SJSA1 (cell line): ENCODE measurements at places on chromosomes 1 and 21. TPM values are rescaled to one million over a fixed set of nuclear protein-coding genes. Genes with fewer than 3 reads are reported as not detected.

The CHI3L1 gene
- total RNA-seq: not detected in 2 replicates

The CELA3A gene
- total RNA-seq: not detected in 2 replicates

DNA sequence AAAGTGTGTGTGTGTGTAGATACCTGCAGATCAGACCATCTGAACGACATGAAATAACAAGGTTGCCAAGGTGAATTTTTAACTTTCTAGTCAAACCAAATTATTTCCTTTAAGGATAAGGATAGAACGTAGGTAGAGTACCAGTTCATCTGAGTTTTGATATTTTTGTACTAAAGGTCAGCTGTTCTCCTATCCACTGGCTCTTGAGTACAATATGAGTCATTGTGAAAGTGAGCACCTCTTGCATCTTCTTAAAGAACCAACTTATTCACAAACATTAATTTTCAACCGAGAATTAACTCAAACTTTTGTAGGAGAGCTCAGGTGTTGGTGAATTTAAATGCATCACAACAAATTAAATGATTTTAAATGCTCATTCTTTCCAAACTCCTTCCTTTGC is 71.5 kb downstream of the IFI44 start:
- no peaks in the 10 kb centered on the region for H3K36me3 ChIP-seq
- H3K27me3 ChIP-seq: no peaks in the 10 kb centered on the region
- no peak overlapping the region for H3K27ac ChIP-seq
- peaks cover 25% of the 10 kb centered on the region for H3K4me1 ChIP-seq
- H3K4me3 ChIP-seq: no peak overlapping the region
- no peak for DNase-seq

GRCh38 chr1:182771187-182771984 is 18.2 kb upstream of the NPL start:
- no peak overlapping the region for H3K4me3 ChIP-seq
- DNase-seq: no peak
- H3K27me3 ChIP-seq: no peaks in the 10 kb centered on the region

DNA sequence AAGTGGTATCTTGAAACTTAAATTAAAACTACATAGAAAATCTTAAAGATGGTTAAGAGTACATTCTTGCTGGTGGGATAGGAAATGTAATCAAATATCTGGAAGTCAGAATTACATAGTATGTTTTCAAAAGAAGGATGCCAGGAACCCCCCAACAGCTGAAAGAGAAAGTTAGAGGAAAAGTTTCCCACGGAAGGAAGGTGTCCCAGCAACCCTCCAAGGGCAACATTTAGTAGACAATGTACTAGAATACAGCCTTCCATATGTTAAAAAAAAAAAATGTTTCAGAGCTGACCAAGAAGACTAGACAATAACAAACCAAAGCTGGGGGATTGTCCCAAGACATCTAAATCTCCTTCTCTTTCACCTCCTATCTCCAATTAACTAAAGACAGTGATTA is 2.2 kb downstream of the DEDD start:
- DNase-seq: no peak
- peaks cover 8% of the 10 kb centered on the region for H3K4me1 ChIP-seq
- no peak overlapping the region for H3K27ac ChIP-seq
- no peak overlapping the region for H3K4me3 ChIP-seq
